ENCODE measurements at places on chromosomes 16 and 17.

GRCh38 chr16:11560701-11561453 is 25.8 kb downstream of the LITAF start:
- no peak for DNase-seq

- DNase-seq: no peak
These were observed 6.0 kb downstream of the ADAT1 start for GRCh38 chr16:75617121-75617520.

GRCh38 chr16:1309888-1310831 is 724 bp downstream of the UBE2I start:
- no peak for DNase-seq

DNA sequence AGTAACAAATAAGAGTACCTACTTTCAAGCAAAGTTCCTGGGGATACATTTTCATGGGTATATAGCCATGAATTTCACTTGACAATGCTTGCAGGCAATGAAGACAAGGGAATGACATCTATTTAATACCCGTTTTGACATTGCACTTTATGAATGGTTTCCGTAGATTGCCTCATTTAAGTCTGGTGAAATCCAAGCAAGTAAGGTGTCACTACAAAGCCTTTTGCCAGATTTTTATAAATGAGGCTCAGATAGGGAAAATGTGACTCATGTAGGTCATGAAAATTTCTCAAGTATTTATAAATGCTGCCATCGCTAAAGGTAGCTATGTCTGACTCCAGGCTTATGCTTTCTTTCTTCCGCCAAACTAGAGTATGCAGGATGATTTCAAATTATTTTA is 644.3 kb downstream of the CDH8 start:
- DNase-seq: no peak

All from NCI-H1436 treated with DMSO at 0.1 percent for 48 hours (cell line).